ENCODE measurements at places on chromosomes 4 and X.

- DNase-seq = no peak
Observed at GRCh38 chr4:6506616-6507140, 34.3 kb upstream of the PPP2R2C start.

DNA sequence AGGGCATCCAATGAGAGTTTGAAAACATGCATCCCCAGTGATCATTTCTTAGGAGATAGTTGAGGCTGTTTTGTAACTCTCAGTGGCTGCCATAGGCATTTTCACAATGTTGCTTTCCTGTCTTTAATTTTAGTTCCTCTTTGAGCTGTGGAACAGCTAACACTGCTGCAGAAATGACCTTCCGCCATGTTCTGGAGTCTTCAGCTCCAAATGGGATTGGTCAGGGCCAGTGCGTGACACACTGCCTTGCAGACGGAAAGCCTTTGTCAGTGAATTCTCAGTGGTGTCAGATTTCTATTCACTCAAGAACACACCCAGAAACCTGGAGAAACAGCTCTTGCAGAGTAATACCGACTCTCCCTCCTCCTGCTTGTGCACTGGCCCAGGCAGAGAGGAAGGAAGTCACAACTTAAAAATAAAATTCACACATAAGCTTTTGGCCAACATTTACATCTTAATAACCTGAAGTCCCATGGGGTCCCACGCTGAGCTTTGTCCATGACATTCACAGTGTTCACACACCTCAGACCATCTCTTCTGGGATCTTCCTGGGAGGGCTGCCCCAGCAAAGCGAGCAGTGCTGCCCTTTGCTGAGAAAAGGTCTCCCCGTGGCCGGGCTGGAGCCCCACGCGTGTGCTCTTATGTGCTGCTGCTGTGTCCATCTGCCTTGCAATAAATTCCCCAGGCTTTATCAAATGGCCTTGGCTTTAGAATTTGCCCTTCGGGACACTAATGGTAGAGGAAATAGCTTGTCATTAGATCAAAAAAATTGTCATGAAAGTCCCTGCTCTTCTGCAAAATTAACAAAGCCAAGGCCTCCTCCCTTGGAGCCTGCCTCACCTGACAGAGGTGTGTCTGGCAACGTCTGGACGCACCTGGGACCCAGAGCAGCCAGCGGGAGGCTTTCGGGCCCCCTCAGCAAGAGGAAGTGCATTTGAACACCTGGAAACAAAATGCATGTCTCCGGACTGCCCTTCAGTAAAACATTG lies 126.8 kb downstream of the IRF2 start:
- DNase-seq = no peak

- DNase-seq = peak; percentile 87
Observed at GRCh38 chr4:111027526-111027925, 404.6 kb upstream of the PITX2 start.

GRCh38 chr4:94412019-94412657 lies 39.6 kb upstream of the PDLIM5 start:
- no peak for DNase-seq

GRCh38 chr4:7095611-7096155 lies 27.8 kb upstream of the GRPEL1 start:
- no peak for DNase-seq

DNA sequence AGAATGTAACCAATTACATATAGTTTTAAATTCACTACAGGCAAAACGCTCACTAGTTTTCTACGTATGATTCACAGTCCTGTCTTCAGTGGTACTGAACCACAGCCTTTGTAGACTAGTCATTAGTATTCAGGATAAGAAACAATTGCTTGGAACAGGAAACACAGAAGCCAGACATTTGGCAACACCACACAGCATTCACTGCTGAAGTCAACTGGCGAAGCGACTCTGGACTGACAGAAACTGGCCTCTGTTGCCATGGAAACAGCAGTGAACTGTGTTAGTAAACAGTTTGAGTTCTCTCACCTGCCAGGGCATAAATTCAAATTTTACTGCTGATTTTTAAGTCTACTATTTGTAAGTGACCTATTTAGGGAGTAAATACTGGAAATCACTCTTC lies 57.6 kb downstream of the MAPK10 start:
- no peak for DNase-seq

DNA sequence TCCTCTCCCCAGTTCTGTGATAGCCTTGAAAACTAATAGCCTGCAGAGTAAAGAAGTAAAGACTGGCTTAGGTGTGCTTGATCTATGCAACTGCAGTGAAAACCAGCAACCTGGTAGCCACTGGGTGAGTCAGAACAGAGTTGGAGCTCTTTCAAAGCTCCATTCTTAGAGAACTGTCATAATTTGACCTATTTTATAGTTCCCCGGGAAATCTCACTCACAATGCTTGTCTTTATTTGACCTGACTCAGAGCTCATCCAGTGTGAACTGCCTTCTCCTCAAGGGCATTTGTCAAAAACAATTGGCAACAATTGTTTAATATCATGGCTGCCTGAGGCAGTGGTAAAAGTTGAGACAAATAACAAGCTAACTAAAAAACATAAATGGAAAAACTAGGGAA lies 213.0 kb upstream of the NHS start:
- no peak for DNase-seq

DNA sequence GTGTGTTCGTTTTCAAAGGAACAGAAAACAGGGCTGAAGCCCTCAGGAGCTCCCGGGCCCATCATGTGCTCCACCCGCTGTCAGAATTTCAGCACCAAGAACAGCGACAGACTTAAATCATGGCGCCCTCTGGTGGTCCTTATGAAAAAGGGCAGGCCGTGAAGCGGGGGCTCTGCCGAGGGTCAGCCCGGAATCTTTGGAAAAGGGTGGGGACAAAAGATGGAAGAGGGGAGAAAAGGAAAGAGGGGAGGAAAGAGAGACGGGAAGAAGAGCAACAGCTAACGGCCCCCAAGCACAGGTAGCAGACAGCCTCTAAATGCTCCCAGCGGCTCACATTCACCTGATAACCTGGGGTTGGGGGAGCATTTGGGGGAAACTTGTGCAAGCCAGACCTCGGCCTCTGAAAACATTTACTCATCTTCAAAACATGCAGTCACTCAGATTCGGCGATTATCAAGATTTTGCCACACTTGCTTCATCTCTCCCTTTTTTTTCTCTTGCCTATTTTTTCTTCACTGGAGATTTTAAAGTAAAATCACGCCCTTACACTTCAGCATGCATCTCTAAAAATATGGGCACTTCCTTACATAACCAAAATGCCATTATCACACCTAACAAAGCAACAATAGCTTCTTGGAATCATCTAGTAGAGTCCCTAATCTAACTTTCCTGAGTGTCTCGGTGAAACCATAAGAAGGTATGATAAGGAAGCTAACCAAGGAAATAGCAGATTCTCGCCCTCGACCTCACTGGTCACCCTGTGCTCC lies 28.1 kb upstream of the MAN2B2 start:
- DNase-seq = no peak

- peak; percentile 41 for DNase-seq
Observed at GRCh38 chr4:76856243-76857073, 41.5 kb downstream of the SOWAHB start.

- DNase-seq = peak; percentile 60
Observed at GRCh38 chr4:140943486-140944198, 187.5 kb upstream of the TBC1D9 start.

- no peak for DNase-seq
Observed at GRCh38 chrX:13121020-13121555, 76.7 kb upstream of the FAM9C start.

GRCh38 chr4:87209182-87209581 lies 11.2 kb downstream of the KLHL8 start:
- DNase-seq = no peak

DNA sequence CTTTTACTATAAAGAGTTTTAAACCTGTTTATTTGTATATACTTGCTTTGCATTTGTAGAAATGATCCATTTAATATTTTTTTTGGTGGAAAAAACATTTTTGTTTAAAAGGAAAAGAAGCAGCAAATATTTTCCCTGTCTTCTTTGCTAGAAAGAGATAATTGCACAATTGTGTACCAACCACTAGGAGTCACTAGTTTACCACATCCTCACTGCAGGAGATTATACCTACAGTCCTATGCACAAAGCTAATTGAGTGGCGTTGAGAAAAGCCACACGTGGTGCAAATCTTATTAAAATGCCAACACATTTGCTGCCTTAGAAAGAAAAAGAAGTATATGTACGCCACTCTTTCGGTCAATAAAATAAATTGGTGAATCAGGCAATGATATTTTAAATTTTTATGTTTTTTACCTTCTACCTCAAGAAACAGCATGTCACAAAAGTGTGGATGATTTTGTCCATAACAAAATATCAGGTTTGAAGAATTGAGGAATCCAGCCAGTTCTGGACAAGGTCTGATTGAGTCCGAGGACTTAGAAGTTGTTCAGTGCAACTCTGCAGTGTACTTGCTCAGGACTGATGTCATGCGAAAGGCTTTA lies 102.9 kb downstream of the GRXCR1 start:
- DNase-seq = no peak

DNA sequence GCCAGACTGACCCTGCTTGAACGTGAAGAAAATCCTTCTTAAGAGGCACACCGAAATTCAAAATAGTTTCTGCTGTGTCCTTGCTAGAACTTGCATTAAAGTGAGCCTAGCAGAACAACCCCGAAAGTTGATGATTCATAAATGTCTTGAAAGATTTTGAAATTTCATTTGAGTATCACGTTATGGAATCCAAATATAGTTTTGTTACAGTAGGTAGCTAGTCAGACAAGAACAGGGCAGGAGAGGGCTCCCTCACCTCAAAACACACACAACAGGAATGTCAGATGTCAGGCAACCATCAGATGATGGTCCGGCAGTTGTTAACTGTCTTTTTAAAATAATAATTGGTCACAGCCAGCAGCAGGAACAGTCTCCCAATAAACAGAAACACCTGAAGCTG lies 259.6 kb upstream of the GNPDA2 start:
- no peak for DNase-seq

- no peak for DNase-seq
Observed at GRCh38 chrX:65720381-65720964, 53.0 kb downstream of the MSN start.

DNA sequence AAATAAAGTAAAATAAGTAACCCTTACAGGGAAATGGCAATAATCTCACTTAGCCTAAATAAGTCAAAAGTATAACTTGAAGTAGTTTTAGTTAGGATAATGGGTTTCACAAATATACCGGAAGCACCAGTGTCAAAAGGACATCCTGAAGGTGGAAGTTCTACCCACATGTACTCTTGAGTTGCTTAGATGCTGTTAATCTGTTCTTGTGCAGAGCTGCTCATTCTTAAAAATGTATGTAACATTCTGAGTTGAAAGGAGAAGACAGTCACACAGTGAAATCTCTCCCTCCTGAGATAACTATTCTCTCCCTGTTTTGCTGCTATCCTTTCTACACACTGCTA lies 11.2 kb upstream of the CCNG2 start:
- no peak for DNase-seq

DNA sequence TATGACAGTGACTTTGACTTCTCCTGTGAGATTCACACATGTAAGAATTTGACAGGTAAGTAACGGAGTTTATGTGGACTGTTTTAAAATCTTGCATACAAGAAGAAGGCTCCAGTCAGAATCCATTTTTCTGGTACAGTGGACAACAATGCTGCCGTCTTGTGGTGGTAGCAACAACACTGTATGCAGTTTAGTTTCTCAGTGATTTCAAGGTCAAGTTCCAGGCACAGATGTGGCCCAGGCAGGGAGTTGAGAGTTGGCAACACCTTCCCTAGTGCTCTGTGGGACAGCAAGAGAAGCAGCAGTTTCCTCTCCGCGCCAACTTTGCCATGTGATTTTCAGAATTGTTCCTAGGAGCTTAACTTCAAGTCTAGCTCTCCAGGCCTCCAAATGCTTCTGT lies 56.0 kb upstream of the STPG2 start:
- no peak for DNase-seq
